ENCODE measurements at places on chromosomes 11 and 22.

GRCh38 chr11:28966951-28967350, 858.8 kb downstream of the METTL15 start:
- H3K4me1 ChIP-seq, result no peaks in the 10 kb centered on the region
- H3K4me3 ChIP-seq, result no peak overlapping the region
- H3K27ac ChIP-seq, result no peak overlapping the region
- DNase-seq, result no peak
- no peaks in the 10 kb centered on the region for H3K27me3 ChIP-seq
- no peaks in the 10 kb centered on the region for H3K36me3 ChIP-seq

- H3K27me3 ChIP-seq, result no peaks in the 10 kb centered on the region
- DNase-seq, result no peak
- peaks cover 5% of the 10 kb centered on the region for H3K4me1 ChIP-seq
- H3K4me3 ChIP-seq, result no peak overlapping the region
- H3K27ac ChIP-seq, result no peak overlapping the region
- H3K36me3 ChIP-seq, result peaks cover 69% of the 10 kb centered on the region
Measured at GRCh38 chr11:34970480-34970879, 54.1 kb downstream of the PDHX start.

GRCh38 chr11:65539744-65540289, 14.9 kb downstream of the SCYL1 start:
- H3K27ac ChIP-seq, result peak overlapping the region; percentile 94
- H3K4me3 ChIP-seq, result peak overlapping the region; percentile 51
- peaks cover 22% of the 10 kb centered on the region for H3K36me3 ChIP-seq
- DNase-seq, result no peak
- H3K27me3 ChIP-seq, result no peaks in the 10 kb centered on the region

DNA sequence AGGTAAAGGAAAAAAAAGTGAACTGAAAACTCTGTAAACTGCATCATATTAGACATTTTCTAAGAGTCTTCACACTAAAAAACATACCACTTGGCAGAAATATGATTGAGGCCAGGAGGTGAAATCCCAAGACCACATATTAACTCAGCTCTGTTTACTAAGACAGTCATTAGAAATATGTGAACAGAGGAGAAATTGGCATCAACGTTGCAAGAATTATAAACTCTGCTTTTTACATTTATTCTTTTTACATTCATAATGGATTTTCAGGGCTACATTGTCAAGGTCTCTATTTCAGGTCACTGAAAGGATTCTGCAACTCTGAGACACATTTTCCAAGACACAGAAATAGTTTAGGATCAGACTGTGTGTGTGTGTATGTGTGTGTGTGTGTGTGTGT, 1364.0 kb downstream of the LRRC4C start:
- no peaks in the 10 kb centered on the region for H3K4me1 ChIP-seq
- DNase-seq, result no peak
- H3K27ac ChIP-seq, result no peak overlapping the region
- no peaks in the 10 kb centered on the region for H3K36me3 ChIP-seq
- no peak overlapping the region for H3K4me3 ChIP-seq

GRCh38 chr11:2310786-2311352, 9.1 kb downstream of the TSPAN32 start:
- no peaks in the 10 kb centered on the region for H3K36me3 ChIP-seq
- H3K27ac ChIP-seq, result peak overlapping the region; percentile 86

DNA sequence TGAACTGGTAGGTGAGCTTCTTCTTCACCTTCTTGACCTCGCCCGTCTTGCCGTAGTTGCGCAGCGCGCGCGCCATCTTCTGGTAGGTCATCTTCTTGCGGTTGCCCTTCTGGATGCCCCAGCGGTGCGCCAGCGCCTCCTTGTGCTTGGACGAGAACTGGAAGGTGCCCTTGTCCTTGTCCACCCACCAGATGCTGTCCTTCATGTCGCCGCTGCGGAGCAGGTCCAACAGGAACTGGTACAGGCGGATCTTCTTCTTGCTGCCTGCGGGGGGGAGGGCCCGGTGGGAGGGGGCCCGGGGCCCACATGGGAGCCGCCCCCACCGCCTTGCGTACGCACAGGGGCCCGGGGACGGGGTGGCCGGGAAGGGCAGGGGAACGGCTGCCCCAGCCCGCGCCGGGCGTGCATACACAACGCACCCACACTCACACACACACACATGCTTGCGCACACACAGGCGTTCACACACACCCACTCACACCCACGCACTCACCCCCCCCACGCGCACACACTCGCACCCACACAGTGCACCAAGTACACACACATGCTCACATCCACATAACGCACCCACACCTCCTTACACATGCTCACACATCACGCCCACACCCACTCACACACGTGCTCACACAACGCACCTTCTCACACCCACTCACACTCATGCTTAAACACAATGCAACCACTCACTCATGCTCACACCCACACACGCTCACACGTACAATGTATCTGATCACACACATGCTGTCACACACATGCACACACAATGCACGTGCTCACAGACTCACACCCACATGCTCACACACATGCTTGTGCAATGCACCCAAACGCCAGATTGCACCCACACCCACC, 3.0 kb upstream of the MYBPC3 start:
- H3K27me3 ChIP-seq, result no peaks in the 10 kb centered on the region
- H3K36me3 ChIP-seq, result no peaks in the 10 kb centered on the region
- DNase-seq, result peak; percentile 97
- peak overlapping the region; percentile 58 for H3K4me3 ChIP-seq
- H3K27ac ChIP-seq, result peak overlapping the region; percentile 73

DNA sequence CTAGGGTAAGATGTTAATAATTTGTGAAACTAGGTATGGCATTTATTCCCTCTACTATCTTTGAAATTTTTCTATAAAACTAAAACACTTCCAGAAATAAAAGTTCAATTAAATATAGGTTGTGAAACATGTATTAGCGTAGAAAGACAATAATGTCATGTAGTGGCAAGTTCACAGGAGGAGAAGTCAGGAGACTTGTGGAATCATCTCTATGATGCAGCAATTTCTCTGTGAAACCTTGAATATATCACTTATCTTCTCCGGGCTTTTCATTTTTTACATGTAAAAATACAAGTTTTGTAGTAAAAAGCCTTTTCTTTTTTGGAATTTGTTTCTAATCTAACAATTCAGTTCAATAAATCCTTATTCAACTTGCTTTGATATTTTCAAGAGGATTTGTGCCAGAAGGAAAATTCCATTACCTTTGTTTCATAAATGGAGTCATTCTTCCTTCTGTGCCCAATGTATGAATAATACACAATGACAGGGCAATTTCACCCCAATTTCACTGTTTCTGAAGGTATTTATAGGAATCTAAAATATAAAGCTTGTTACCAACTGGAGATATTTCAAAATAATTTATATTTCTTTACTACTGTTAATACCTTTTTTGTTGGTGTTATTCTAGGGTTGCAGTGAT, 758.3 kb downstream of the FAM181B start:
- no peaks in the 10 kb centered on the region for H3K4me1 ChIP-seq
- no peak overlapping the region for H3K27ac ChIP-seq
- no peaks in the 10 kb centered on the region for H3K27me3 ChIP-seq

GRCh38 chr11:33766085-33766484, 8.2 kb downstream of the FBXO3 start:
- no peaks in the 10 kb centered on the region for H3K4me1 ChIP-seq
- no peak overlapping the region for H3K4me3 ChIP-seq
- DNase-seq, result no peak
- no peak overlapping the region for H3K27ac ChIP-seq
- H3K27me3 ChIP-seq, result no peaks in the 10 kb centered on the region
- H3K36me3 ChIP-seq, result peaks cover 17% of the 10 kb centered on the region

GRCh38 chr11:112298535-112298934, 37.9 kb upstream of the PLET1 start:
- H3K4me3 ChIP-seq, result no peak overlapping the region
- H3K4me1 ChIP-seq, result no peaks in the 10 kb centered on the region
- H3K27me3 ChIP-seq, result no peaks in the 10 kb centered on the region

- peak overlapping the region; percentile 94 for H3K27ac ChIP-seq
- H3K4me3 ChIP-seq, result peak overlapping the region; percentile 55
- no peaks in the 10 kb centered on the region for H3K36me3 ChIP-seq
- H3K4me1 ChIP-seq, result peaks cover 20% of the 10 kb centered on the region
- no peak for DNase-seq
- no peaks in the 10 kb centered on the region for H3K27me3 ChIP-seq
Measured at GRCh38 chr11:64803846-64804345, 882 bp upstream of the MAP4K2 start.

GRCh38 chr11:95924414-95924760, 480 bp upstream of the MTMR2 start:
- H3K4me1 ChIP-seq, result no peaks in the 10 kb centered on the region
- no peak for DNase-seq
- H3K27ac ChIP-seq, result peak overlapping the region; percentile 89
- H3K4me3 ChIP-seq, result peak overlapping the region; percentile 69
- no peaks in the 10 kb centered on the region for H3K36me3 ChIP-seq
- H3K27me3 ChIP-seq, result no peaks in the 10 kb centered on the region

DNA sequence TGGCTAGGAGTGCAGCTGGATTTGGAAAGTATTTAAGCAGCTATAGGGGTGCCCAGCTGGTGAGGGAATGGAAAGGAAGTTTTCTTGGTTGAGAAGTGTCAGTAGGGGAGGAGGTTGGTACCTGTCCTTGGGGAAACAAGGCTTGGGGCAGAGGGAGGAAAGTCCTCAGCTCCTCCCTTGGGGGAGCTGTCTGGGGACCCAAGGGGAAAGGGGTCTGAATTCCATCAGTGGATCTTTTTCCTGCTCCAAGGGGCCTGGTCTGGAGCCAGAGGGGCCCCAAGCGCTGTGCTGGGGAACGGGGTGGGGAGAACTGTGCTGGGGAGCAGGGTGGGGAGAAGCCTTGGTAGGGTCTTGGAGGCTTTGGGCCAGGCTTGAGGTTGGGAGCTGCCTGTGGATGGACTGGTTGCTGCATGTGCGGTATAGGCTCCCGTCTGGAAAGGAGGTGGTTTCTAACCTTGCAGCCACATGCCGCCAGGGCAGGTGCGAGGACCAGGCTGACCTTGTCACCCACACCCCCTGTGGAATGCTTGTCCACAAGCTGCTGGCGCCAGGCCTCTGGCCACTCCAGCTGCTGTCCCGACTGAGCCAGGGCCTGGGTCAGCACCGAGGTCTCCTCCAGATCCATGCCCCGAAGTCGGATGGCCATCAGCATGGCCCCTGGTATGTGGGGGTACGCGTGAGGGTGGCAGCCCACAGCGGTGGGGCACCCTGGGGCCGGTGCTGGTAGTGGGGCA, 963 bp downstream of the TYMP start:
- peaks cover 74% of the 10 kb centered on the region for H3K4me1 ChIP-seq
- no peak for DNase-seq
- H3K4me3 ChIP-seq, result peak overlapping the region; percentile 54
- H3K36me3 ChIP-seq, result no peaks in the 10 kb centered on the region
- H3K27me3 ChIP-seq, result peaks cover 33% of the 10 kb centered on the region
- H3K27ac ChIP-seq, result peak overlapping the region; percentile 83

DNA sequence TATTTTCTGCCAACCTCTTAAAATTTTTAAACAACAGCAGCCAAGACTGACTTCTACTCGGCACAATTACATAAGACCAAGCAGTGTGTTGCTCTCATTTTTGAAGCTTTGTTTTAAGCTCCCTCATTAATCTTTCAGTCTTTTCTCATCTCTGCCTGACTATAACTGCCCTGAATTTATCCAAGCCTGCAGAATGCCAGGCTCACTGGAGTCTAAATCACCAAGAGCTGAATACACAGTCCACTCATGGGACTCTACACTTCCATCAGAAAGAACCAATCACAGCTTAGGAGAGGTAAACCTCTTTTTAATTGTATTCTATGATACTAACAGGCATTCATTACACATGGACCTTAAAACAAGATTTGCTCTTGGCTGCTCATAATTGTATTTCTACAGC, 178.7 kb downstream of the CADM1 start:
- no peaks in the 10 kb centered on the region for H3K4me1 ChIP-seq
- DNase-seq, result no peak
- no peaks in the 10 kb centered on the region for H3K27me3 ChIP-seq
- no peak overlapping the region for H3K27ac ChIP-seq
- no peak overlapping the region for H3K4me3 ChIP-seq
- no peaks in the 10 kb centered on the region for H3K36me3 ChIP-seq

GRCh38 chr22:35930933-35931332, 97.7 kb downstream of the RBFOX2 start:
- H3K27ac ChIP-seq, result no peak overlapping the region
- no peak overlapping the region for H3K4me3 ChIP-seq
- no peak for DNase-seq
- H3K4me1 ChIP-seq, result peaks cover 14% of the 10 kb centered on the region
- H3K36me3 ChIP-seq, result no peaks in the 10 kb centered on the region

GRCh38 chr22:20192293-20192971, 41.6 kb upstream of the CCDC188 start:
- no peak for DNase-seq
- no peaks in the 10 kb centered on the region for H3K4me1 ChIP-seq
- no peak overlapping the region for H3K27ac ChIP-seq
- no peak overlapping the region for H3K4me3 ChIP-seq

DNA sequence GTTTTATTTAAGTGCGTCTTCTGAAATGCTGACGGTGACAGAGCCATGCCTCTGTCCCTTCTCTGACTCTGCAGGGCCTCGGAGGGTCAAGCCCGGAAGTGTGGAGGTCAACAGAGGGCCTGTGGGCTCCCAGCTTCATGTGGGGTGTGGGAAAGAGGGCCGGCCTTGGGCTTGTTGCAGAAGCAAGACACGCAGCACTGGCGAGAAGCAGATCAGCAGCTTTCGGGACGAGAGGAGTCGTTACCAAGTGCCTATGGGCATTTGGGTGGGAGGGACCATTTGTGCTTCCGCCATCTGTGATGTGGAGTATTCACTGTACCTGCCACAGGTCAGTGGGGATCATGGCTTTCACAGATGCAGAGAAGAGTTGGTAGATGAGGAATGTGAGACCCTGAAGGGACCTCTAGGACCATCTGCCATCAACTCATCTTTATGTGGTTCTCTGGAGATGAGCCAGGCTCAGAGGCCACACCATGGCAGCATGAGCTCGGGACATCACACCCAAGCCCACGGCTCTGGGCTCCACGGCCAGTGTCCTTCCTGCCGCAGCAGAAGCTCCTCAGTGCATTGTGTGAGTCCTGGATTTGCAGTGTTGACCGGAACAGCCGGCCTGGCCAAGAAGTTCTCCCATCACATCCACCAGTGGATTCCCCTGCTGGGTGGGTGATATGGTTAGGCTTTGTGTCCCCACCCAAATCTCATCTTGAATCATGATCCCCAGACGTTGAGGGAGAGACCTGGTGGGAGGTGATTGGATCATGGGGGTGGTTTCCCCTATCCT, 590.7 kb downstream of the TBC1D22A start:
- no peak for DNase-seq
- H3K27ac ChIP-seq, result no peak overlapping the region
- no peak overlapping the region for H3K4me3 ChIP-seq
- no peaks in the 10 kb centered on the region for H3K4me1 ChIP-seq
- H3K27me3 ChIP-seq, result no peaks in the 10 kb centered on the region

DNA sequence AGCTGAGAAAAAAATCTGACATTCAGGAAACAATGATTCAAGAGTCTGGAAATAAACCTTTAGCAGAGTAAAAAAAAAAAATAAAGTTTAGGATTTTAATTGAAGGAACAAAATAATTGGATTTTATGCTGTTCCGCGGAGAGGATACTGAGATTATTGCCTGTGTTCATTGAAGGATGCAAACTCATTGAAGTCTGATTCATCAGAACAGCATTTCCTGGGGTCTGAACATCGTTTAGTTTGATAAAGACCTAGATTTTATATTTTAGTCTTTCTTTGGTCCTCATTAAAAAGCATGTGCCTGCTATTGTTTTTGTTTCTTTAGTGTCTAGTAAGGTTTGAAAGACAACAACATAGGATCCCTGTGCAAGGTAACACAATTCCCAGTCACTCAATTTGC, 4.5 kb downstream of the TLCD5 start:
- DNase-seq, result no peak
- no peaks in the 10 kb centered on the region for H3K4me1 ChIP-seq
- no peaks in the 10 kb centered on the region for H3K27me3 ChIP-seq
- H3K4me3 ChIP-seq, result no peak overlapping the region
